Memory B cell (primary cell): ENCODE measurements at places on chromosomes 5 and 9.

DNA sequence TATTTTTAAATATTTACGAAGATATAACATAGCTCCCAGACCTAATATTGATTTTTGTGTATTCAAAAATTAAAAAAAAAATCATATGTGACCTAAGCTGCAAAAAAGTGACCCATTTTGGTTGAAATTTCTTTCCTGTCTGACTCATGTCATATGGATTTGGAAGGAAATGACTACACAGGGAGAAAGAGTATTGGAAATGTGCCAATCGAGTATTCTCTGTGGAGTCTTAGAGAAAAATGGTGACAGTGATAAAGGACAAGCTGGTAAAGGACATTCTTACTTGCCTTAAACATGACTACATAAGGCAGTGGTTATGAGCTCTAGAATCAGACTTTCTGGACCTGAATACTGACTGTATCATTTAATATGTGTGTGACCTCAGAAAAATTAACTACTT is 262.9 kb upstream of the PTPRD start:
- no peak for DNase-seq

GRCh38 chr9:15306068-15306756 is 804 bp downstream of the TTC39B start:
- DNase-seq = no peak

DNA sequence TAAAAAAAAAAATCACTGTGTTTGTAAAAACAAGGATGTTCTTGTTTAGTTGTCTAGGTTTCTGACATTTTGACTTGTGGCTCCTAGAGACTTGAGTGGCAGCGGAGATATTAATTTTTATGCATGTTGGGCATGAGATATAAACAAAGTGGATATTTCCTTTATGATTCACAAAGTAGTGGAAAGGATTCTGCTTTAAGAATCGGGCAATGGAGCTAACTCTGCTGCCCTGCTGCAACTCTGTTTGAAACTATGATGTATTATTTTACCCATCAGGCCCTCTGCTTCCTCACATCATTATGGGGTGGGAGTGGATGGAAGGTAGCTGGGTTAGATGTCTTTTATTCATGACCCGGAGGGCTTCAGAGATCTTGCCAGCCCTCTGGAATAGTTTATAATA is 94.1 kb upstream of the CD180 start:
- no peak for DNase-seq

DNA sequence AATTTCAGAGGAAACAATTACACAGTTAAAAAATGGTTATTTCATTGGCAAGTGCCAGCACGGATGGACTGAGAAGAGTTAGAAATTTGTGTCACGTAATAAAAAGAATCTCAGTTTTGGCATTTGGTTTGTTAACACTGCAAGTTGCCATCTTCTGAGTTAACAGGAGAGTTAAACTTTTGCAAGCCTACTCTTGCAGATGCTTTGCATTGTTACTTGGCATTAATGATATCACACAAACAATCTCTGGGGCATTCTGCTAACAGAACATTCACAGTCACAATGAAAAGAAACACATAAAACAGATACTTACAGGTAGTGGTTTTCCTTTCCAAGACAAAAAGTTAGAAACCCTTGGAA is 647 bp downstream of the FREM1 start:
- no peak for DNase-seq

- DNase-seq = no peak
Measured at GRCh38 chr5:169580964-169581363, 2.6 kb upstream of the SPDL1 start.

DNA sequence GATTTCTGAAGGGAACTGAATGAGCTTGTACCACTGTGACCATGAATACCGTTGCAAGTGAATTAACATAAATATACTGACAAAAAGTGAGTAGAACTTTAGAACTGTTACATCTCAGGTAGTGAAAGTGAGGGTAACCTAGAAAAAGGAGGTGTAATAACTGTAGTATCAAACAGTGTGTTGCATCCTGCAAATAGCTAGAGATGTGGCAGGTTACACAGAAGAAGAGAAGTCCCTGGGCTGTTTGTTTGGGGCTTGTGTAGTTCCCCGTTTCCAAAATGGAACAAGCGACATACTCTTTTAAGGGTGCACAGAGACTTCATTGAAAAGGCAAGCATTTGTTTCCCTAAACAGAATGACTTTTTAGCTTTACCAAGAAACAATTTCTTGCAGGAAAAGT is 214.8 kb downstream of the NR3C1 start:
- no peak for DNase-seq

- DNase-seq = no peak
Measured at GRCh38 chr5:78696637-78697036, 48.1 kb upstream of the LHFPL2 start.

GRCh38 chr9:8168916-8169438 is 369.4 kb upstream of the DMAC1 start:
- DNase-seq = no peak

DNA sequence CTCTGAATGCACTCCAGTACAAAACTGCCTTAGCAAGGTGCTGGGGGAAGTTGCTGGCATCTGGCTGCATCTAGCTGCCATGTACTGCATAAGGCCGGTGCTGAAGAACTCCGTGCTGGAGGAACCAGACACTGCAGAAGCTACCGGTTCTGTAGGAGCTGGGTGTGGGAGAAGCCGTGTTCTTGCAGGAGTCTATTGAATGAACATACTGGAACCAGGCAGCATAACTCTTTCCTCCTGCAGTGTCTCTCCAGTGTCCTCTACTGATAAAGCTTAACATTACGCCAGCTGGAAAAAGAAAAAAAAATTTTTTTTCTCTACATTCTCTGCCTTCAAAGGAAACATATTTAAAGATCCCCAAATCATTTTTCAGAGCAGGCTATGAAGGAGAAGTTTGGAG is 38.5 kb downstream of the VPS13A start:
- no peak for DNase-seq

- no peak for DNase-seq
Measured at GRCh38 chr5:122126177-122126755, 3.1 kb upstream of the ZNF474 start.

DNA sequence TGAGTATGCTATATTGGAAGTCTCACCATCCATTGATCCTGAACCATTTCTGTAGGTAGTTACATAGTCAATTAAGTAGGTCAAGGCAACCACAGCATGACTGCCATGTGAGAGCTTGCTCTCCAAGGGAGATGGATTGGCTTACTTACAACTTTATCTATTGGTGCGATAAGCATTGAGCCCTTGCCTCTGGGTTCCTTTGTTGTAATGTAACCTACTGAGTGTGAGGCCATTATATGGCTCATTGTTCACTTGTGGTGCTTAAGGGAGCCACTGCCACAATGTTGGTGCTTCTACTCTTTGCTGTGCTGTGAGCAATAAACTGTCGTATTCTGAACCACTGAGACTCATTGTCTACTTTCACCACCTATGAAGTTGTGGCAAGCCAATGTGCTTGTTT is 510.6 kb upstream of the ITGA1 start:
- no peak for DNase-seq

GRCh38 chr9:121838746-121839669 is 187.6 kb downstream of the DAB2IP start:
- no peak for DNase-seq

DNA sequence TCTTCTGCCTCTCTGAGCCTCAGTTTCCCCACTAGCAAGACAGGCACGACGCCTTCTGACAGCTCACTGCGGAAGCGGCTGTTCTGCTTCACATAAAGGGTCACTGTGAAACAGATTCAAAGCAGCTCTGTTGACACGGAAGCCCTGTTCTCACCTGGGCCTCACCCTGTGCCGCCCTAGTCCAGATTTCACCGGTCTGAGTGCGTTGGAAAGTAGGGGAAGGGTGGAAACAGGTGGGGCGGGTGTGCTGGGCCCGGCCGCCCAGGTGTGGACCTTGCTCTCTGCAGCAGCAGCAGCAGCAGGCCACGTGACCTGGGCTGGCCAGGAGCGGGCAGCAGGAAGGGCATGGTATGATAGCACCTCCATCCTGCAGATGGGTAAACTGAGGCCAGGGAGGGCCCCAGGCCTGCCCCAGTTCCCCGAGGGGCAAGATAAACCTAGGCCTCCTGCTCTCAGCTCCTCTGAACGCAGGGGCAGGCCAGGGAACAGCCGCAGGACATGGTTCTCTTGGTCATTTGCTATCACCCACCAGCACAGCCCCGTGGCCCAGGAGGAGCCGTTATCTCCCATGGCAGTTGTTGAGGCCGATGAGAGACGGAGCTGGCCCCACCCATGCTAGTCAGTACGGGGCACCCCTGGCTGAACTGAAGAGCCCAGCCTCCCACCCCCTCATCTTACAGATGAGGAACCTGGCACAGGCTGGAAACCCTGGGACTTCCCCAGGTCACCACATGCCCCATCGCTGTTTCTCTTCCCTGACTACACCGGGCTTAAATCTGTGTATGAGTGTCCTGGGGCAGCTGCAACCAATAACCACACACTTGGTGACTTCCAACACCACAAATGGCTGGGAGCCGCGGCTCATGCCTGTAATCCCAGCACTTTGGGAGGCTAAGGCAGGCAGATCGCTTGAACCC is 12.1 kb downstream of the PTGES2 start:
- DNase-seq = peak; percentile 60

DNA sequence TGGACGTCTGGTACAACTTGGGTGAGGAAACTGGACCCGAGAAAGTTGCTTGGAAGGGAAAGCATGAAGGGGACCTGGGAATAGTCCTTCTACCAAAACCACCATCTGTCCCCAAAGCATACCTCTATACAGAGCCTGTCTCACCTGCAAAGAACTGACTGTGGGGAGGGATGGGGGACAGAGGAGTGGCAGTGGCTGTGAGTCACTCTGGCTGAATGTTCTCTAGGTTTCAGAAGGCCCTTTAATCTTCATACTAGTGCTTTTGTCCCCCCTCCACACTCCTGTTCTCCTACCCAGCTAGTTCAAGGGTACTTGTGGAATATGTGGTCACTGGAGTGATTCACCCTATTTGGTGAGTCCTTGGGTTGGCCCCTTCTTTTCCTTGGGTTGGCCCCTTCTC is 109.3 kb upstream of the RUSC2 start:
- DNase-seq = no peak

DNA sequence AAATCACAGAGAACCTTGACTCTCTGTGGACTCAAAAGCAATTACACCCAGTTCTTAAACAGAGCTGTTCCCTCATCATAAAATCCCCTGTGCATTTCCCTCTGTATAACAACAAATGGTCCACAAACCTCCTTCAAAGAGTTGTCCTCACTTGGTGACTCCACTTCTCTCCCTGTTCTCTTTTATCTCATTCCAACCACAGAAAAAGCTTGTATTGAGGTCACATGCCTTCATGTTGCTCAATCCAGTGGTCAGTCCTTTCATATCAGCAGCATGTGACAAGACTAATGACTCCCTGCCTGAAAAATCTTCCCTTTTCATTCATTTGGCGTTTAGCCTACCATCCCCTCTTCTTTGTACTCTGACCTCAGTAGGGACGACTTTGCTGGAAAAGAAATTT is 158.0 kb downstream of the DEPDC1B start:
- DNase-seq = no peak

- DNase-seq = no peak
Measured at GRCh38 chr9:34124926-34125325, 1.6 kb downstream of the DCAF12 start.

- DNase-seq = no peak
Measured at GRCh38 chr5:116280149-116280803, 195.5 kb downstream of the COMMD10 start.

- no peak for DNase-seq
Measured at GRCh38 chr5:97918057-97918456, 735.0 kb upstream of the RIOK2 start.

- no peak for DNase-seq
Measured at GRCh38 chr5:131296213-131296672, 32.4 kb downstream of the CDC42SE2 start.

- DNase-seq = no peak
Measured at GRCh38 chr9:13715430-13715829, 435.9 kb upstream of the MPDZ start.

GRCh38 chr5:176732306-176732705 is 78.1 kb upstream of the UNC5A start:
- no peak for DNase-seq

DNA sequence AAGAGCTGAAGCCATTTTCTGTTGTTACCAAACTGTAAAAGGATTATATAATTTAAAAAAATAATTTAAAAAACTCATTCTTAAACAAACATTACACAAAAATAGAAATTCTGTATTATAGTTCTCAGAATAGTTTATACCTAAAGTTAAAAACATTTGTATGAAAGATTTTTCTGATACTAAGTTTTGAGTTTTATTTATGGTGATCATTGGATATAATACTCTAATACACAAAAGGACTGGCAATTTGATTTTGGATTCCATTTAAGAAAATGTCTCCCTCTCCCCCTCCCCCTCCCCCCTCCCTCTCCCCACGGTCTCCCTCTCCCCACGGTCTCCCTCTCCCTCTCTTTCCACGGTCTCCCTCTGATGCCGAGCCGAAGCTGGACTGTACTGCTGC is 37.7 kb upstream of the PDCL start:
- no peak for DNase-seq

- no peak for DNase-seq
Measured at GRCh38 chr5:122182491-122182921, 53.2 kb downstream of the ZNF474 start.

GRCh38 chr5:89706731-89707130 is 702.8 kb downstream of the CETN3 start:
- no peak for DNase-seq

DNA sequence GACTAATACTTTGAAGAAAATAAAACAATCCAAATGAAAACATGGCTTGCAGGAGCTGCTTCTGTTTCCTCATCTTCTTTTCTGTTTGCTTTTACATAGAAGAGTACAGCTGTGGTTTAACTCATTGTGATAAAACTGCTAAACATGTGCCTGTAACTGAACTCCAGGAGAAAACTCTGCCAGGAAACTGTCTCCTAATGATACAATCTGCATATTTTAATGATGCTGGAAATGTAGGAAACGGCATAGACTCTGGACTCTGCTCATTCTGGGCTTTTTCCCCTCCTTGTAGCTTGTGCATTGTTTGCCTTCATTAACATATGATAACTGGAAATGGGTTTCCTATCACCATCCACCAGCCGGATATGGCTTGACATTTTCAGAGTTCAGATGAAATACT is 813.3 kb upstream of the WWC1 start:
- no peak for DNase-seq

DNA sequence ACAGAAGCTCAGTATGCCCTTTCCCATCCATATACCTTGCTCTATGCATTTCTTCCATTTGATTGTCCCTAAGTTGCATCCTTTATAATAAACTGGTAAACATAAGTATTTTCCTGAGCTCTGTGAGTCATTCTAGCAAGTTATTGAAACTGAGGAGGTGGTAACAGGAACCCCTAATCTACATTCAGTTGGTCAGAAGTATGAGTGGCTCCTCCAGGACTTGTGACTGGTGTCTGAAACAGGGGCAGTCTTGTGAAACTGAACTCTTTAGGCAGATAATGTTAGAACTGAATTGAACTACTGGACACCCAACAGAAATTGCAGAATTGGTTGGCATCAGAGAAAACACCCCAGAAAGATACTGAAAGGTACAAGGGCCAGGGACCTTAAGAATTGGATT is 133.1 kb upstream of the POU5F2 start:
- DNase-seq = no peak

GRCh38 chr9:130356877-130357584 is 87.7 kb upstream of the ASS1 start:
- DNase-seq = no peak

GRCh38 chr9:93967020-93967803 is 12.1 kb upstream of the BARX1 start:
- DNase-seq = no peak
